Amniotic stem cell (primary cell): ENCODE measurements at places on chromosomes 3 and 15.

DNA sequence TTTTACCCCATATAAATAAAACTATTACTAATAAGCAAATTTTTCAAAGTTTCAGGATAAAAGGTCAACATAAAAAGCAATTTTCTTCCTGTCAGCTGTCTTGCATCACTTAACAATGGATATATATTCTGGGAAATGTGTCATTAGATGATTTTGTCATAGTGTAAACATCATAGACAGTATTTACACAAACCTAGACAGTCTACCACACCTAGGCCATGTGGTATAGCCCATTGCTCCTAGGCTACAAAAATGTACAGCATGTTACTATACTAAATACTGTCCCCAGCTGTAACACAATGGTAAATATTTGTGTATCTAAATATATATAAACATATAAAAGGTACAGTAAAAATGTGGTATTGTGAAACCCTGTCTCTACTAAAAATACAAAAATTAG, 156.7 kb downstream of the ANO10 start:
- no peak for DNase-seq

- no peak for DNase-seq
Observed at GRCh38 chr15:35481064-35481463, 64.9 kb downstream of the DPH6 start.

- DNase-seq: no peak
Observed at GRCh38 chr3:185998136-185998535, 60.3 kb upstream of the TRA2B start.

GRCh38 chr3:107384907-107385306, 7.7 kb downstream of the CCDC54 start:
- DNase-seq: no peak

DNA sequence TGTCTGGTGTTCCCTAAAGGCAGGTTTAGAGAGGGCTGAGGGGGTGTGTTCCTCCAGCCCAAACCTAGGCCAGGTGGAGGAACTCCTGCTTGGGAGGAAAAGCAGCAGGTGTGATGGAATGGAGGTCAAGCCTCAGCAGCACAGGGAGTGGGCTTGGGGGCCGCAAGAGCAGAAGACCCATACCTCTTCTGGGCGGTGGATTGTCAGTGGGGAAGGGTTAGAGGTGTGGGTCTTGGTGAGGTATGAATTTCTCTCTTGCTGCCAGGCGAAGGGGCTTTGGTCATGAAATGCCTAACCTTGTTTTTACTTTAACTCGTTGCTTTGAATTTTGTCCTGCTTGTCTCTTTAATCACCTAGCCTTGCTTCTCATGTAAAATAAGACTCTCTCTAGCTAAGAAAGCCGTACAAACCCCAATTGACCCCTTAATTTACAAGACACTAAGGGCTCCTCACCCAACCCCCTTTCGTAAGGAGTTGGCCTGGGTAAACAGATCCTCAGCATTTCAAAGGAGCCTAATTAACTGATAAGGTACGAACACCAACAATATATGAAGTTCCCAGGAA, 38.9 kb downstream of the DHX30 start:
- no peak for DNase-seq
